ENCODE measurements at places on chromosomes 11 and 22.

- no peak for DNase-seq
Measured at GRCh38 chr11:38839071-38839470, 2241.0 kb upstream of the RAG2 start.

- DNase-seq: no peak
Measured at GRCh38 chr11:70497536-70498075, 99.3 kb downstream of the CTTN start.

DNA sequence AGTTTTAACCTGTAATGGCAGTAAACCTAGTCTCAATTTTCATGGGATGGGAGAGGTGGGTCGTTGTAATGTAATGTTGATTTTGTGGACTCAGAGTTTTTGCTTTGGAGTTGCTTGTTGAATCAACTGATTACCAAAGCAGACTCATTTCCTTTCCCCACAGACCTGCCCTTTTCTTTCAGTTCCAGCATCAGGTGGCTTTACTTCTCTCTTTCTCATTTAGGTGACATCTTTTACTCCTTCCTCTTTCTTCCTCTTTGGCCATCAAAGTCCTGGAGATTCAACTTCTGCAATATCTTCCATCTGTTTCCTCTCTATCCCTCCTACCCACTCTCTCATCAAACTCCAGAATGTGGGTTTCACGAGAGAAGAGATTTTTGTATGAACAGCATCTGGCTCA, 313.9 kb downstream of the TMEM135 start:
- no peak for DNase-seq

GRCh38 chr22:27318516-27318915, 483.0 kb downstream of the MN1 start:
- DNase-seq: no peak

DNA sequence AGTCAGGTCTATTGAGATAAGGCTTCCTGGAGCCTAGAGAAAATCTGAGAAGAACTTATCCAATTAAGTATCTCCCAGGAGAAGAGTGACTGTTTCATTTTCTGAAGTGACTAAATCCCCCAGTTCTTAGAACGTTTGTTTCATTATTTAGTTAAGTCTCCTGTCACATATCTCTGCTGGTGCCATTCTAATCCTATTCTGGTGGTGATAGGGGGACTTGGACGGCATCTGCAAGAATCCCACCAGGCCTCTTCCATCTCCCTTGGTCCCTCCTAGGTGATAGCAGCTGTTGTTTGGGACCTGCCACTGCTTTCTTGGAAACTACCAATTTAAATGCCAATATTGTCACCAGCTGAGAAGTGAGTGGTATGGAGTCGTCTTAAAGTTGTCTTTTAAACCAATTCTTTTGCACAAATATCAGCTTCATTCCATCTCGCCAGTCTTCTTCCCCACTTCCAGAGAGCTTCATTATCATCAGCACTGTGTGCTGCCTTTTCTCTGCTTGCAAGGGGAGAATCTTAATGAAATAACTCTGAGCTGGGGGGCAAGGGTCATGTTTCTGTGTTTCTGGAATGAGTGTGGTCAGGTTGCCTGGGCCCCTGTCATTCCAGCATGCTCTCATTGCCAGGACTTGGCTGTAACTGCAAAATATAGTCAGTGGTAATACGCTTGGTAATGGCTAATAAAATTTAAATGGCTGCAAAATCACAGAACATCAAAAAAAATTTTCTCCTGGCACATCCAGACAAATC, 104.8 kb downstream of the LDLRAD3 start:
- DNase-seq: no peak

Measured in CD4-positive, alpha-beta T cell treated with Interleukin-4 for 4 hours (primary cell).